ENCODE measurements at places on chromosomes 2 and 18.
A peak's percentile ranks its signal among the peaks of the same experiment; 100 is the strongest.

DNA sequence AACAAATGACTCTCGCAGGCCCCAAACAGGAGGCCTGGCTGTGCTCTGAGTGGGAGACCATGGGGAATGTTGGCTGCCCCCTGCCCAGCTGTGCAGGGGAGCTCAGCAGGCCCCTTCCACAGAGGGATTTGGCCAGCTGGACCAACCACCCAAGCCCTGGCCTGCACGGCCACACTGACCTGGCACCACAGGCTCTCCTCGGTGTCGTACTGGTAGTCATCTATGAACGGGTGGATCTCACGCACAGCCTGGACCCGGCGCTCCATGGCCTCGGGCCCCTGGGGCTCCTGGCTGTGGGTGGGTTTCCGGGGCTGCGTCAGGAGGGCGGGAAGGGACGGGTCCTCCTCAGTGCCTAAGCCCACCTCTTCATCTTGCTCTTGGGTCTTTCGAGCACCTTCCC, 74.5 kb downstream of the POLR1A start:
- DNase-seq: peak; percentile 32

DNA sequence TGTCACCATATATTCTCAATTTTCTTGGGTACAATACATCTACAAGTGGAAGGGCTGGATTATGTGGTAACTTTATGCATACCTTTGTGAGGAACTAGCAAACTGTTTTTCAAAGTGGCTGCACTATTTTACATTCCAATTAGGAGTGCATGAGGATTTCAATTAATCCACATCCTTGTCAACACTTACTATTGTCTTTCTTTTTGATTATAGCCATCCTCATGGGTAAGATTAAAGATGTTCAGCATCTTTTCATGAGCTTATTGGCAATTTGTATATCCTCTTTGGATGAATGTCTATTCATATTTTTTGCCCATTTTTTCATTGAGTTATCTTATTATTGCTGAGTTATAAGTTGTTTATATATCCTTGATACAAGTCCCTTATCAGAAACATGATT, 73.7 kb downstream of the ZRANB3 start:
- no peak for DNase-seq

DNA sequence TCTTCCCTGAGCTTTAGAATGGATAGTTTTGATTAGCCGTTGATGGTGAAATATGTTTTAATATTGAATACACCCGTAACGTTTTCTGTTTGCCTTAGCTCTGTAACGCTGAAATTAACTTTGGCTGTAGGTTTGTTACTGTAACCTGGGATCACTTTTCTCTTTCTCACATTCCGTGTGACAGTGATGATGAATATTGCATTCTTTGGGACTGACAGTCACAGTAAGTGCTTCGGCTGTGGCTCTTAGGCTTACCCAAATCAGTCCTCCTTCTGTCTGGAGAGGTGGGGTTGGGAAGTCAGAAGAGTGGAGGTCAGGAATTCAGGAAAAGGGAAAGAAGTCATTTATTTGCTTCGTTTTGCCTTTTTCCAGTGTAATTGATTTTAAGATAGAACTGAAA, 18.0 kb downstream of the RMC1 start:
- no peak for DNase-seq

- peak; percentile 31 for DNase-seq
These were observed 50.3 kb downstream of the MTERF4 start for GRCh38 chr2:241051578-241052487.

GRCh38 chr2:233353769-233354499, at the start of gene DGKD:
TSS of gene DGKD (plus strand) at chr2:233354494. CDS start at chr2:233354519, 25 bp downstream.
- peak; percentile 87 for DNase-seq

DNA sequence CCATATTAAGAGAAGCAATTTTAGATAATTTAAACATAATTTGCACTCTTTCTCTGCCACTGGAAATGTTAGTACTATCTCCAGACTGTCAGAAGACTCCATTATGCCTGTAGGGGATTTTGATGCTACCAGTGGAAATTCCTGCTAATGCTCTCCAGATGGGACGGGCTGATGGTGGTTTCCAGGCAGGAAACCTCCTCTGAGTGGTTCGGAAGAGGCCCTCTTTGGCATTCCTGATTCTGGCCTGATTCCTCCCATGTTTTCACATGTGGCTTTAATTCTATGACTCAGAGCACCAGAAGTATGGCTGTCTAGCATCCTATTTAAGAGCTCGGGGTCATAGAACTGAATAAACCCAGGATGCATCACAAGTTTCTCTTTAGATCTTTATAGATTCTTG, 70.9 kb upstream of the ST6GAL2 start:
- peak; percentile 74 for DNase-seq

- no peak for DNase-seq
These were observed 13.1 kb downstream of the DSG2 start for GRCh38 chr18:31511098-31511497.

GRCh38 chr2:235480614-235481013, 13.2 kb upstream of the AGAP1 start:
- no peak for DNase-seq

DNA sequence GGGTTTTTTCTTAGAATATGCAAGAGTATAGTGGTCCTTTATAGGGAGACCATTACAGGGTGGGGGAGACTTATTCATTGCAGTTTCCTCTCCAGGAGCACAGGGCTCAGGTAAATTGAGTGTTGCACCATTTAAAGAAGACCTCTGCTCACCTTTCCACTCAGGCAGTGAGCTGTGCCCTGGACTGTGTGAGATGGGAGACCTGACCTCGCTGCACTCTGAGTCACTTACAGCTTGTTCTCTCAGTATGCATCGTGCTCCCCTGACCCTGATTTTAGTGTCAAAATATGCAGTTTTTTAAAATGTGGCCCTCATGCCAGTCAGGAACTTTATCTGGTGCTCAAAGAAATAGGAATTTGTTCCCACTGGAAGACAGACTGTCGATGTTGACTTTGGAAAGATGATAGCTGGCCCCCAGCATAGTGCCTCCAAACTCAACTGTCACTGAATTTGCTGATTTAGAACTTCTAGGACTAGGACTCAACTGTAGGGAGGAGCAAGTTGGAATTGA, 146.7 kb upstream of the EPAS1 start:
- DNase-seq: no peak

GRCh38 chr2:106109675-106110424, 84.3 kb downstream of the UXS1 start:
- DNase-seq: no peak

DNA sequence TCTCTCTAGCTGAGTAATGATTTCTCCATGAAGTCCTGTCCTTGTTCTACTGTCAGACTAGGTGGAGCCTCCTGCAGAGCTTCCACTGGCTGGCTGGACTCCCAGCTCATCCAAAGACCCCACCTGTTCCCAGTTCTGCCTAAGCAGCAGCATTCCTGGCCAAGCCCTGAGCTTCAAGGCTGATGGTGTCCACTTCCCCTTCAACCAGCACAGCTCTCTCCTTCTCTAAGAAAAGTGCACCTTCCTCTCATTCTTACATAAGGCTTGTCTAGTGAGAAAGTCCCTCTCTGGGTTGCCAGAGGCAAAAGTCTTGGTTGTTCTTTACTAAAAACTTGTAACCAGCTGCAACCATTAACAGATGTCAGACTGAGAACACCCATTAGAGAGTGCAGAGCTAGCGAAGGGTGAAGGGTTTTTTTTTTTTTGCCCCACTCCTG, 58.9 kb downstream of the CXCR4 start:
- no peak for DNase-seq

GRCh38 chr2:182941919-182942318, 75.5 kb upstream of the FRZB start:
- no peak for DNase-seq

DNA sequence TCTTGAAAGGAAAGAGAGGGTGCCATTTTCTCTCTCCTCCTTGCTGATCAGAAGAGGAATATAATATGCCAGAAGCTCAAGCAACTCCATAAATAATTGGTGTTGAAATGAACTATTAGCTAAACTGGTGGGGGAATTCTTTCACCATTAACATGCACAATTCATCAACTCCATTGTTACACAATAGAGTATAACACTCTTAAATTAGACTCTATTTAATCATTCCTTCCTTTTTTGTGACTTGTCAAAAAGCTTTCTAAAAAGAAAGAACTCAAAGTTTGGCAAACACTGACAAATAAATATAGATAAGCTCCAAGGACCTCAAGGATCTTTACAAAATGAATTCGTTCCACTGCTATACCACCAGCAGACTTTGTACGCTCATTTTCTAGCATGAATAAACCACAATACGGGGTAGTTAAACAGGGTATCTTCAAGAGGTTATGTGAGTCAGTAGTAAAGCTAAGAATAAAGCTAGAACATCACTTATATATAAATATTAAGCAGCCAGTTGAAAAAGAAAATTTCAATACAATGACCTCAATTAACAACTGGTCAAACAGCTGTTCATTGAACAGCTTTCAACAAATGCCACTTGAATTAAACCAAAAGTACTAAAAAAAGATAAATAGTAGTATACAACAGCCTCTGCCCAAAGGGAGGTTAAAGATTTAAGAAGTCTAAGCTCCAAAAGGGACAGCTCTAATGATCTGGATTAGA, 6.4 kb downstream of the TRAK2 start:
- DNase-seq: no peak

GRCh38 chr18:64119916-64120315, 29.0 kb downstream of the LINC00305 start:
- DNase-seq: no peak

DNA sequence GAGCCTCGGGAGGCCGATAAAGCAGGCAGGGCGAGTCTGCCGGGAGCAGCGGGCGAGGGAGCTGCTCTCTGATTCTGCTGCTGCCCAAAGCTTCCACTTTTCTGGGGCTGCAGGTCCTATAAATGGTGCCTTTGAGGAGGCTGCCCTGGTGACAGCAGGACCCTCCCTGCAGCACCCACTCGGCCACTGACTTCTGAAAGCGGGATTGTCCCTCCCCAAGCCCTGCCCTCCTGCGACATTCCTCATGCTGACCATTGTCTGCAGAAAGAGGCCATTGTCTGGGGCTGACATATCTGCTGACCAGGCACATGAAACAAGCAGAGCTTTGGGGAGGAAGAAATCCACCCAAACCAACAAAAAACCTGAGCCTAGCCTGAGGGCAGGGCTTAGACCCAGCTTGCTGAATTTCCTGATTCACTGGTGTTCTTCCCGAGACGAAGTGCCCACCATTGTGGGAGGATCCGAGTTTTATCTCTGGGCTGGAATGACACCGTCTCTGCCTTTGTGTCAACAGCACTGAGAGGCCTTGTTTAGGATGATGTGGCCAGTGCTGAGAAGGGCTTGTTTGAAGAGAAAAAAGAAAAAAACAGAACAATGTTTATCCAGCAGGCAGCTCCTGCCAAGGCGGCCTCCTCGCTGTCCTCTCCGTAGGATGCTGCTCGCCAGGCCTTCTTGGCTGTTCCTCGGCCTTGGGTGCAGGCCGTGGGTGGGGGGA, 129.7 kb downstream of the MYCN start:
- no peak for DNase-seq

DNA sequence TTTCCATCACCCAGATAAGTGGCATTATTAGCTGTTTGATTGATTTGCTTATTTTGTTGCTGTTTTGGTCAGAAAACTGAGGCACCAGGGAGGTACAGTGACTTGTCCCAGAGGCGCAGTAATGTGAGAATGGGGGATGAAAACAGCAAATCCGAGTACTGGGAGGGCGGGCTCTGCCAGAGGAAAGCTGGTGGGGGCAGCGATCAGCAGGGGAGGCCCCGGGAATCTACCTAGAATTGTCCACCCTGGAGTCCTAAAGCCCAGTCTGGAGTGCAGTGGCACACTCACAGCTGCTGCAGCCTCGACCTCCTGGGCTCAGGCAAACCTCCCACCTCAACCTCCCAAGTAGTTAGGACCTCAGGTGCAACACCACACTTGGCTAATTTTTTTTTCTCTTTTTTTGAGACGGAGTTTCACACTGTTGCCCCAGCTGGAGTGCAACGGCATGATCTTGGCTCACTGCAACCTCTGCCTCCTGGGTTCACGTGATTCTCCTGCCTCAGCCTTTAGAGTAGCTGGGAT, 17.0 kb upstream of the PTMA start:
- DNase-seq: no peak

DNA sequence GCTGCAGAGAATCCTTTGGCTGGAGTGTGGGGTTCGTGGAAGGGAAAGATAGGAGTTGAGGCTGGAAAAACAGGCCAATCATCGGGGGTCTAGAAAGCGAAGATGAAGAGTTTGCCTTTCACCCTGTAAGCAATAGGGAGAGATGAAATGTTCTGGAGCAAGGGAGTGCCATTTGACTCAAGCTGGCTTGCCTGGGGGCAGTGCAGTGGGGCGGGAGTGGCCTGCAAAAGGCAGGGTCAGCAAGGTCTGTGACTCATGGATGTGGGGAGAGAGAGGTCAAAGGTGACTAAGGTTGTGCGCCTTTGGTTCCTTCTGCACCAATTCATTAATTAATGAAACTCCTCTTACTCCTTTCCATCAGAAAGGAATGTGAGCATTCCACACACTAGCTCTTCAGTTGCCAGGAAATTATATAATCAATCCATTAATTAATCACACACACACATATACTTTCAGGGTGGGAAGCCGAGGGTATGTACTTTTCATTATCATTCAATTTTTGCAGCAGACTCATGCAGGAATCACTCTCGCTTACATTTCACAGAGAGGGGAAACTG, 227.6 kb downstream of the MYCN start:
- no peak for DNase-seq

DNA sequence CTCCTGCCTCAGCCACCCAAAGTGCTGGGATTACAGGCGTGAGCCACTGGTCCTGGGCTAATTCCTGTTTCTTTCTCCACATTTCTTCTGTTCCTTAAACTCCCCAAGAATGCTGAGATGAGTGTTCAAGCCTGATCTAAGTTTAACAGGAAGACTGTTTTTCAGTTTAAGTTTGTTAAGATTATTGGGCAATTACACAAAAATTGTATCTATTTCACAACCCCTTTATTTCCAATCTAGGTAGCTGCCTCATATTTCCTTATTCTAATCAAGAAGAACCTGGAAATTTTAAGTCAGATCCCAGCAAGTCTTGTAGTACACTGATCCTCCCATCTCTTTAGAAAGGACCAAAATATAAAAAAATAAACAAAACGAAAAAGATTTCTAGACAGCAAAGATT, 11.7 kb downstream of the SFT2D3 start:
- no peak for DNase-seq

GRCh38 chr2:164084066-164084465, 348.3 kb upstream of the FIGN start:
- no peak for DNase-seq

DNA sequence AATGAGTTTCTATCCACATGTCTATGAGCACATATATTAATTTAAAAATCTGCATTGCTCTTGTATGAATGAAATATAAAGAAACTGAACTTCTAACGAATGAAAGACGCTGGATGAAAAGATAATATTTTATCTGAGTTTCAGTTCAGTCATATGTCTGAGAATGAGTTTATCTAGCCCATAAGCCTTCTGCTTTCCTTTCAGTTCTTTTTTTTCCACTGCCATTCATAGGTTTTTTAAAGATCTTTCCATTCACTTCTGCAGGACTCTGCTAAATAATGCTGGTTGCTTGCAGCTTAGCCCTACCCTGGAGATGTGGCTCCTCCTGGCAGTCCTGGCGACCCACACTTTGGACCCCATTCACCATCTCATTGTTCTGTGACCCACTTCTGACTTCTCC, 109.0 kb downstream of the BCL2 start:
- no peak for DNase-seq

DNA sequence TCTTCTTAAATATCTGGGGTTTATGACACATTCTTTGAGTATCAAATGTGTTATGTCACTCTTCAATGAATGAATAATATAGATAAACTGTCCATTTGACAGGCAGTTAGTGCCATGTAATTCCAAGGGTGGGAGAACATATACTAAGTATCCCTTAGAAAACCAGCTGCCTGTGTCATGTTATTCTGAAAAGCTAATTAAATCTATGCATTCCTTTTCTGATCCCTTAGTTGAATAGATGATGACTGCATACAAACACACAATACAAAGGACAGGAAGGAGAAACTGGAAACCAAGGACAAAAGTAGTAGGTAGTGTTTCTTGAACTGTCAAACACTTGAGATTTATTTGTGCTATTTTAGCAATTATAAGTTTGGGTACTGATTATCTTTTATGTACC, 8.3 kb downstream of the ARHGAP28 start:
- no peak for DNase-seq

Data from right forelimb (tissue), 1 donor.